ENCODE measurements at places on chromosomes 5 and 9.

DNA sequence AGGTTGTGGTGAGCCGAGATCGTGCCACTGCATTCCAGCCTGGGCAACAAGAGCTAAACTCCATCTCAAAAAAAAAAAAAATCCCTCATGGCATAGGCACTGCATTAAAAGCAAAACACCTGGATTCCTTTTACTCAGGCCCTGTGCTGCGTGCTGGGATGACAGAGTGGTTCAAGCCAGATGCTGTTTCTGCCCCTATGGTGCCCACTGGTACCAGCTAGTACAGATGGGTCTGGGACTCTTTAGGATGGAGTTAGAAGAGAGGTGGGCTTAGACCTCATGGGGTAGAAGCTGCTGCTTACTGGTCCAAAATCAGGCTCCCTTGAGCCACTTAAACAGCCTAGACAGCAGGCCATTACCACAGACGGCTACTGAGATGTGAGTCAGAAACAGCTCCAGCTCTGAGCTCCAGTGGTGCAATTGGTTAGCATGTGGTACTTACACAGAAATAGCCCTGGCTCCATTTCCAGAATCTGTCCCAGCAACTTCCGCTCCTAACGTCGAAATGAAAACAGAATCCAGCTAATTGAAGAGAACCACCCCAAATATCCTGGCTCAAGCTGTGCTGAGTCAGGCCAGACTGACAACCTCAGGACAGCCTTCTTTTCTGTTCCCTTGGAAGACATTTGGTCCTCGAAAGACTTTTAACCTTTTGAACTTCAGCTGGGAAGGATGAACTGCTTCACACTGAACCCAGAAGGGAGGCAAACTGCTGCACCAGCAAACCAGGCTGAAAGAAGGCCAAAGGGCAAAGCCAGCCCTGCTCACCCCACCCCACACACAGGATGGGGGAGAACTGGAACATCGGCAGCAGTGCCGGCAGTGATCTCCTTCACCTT is 15.5 kb downstream of the C5orf15 start:
- no peak for DNase-seq

DNA sequence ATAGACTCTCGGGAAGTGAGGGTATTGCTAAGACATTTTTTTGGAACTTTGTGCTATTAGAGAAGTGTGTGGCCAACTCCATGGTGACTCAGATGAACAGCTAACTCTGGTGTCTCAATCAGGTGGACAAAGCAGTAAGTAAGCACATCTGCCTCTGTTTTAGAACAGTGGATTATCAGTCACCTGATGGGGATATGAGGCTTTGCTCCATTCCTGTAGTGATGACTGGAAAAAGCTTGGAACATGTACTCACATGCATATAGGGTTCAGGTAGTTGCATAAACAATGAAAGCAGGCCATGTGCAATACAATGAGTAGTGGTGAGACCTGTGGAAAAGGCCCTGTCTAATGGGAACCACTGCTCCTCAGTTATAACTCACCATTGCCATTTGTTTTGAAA is 168.2 kb upstream of the FBN2 start:
- DNase-seq, result no peak

GRCh38 chr5:81817980-81818379 is 67.1 kb upstream of the SSBP2 start:
- no peak for DNase-seq

GRCh38 chr5:131776450-131776849 is 20.4 kb downstream of the FNIP1 start:
- no peak for DNase-seq

DNA sequence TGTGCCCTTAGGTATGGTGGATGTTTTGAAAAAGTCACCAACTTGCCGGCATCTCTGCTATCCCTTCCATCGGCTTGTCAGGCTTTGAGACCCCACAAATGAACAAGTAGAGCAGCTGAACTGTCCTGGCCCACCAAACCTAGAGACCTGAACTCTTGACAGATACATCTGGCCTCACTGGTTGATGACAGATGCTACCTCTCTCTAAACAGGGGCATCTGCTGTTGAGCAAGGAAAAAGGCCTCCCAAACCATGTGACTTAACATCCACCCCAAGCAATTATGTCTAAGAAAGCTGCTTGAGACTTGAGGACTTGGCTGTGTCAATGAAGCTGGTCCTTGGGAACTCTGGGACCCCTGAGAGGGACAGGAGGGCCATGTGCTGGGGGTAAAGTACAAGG is 2.3 kb downstream of the CCNI2 start:
- DNase-seq, result no peak

DNA sequence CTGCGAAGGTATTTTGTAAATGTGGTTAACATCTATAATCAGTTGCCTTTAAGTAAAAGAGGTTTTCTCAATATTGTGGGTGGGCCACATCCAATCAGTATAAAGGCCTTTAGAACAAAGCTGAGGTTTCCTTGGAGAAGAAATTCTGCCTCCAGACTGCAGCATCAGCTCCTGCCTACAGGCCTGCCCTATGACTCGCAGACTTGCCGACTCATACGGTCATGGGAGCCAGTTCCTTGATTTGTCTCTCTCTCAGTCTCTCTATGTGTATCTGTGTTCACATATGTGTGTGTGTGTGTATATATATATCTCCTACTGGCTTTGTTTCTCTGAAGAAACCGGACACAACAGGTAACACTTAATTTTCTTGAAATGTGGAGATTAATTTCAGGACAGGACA is 45.3 kb downstream of the SLC36A1 start:
- DNase-seq, result no peak

DNA sequence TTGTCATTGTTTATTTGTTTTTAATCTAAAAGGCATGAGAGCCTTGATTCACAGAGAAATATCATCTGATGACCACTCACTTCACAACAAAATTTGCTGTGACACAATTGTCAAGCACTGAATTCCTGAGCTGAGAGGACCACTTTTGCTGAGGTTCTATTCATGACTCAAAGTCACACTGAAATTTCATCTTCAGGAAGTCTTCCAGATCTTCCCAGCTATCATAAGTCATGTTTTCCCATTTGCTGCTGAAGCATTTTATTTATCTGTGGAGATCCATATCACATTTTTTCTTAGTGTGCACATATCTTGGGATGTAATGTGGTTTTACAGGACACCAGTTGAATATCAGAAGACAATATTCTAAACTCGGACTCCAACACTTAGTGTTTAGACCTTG is 255.1 kb upstream of the TRIM32 start:
- DNase-seq, result no peak

- no peak for DNase-seq
Observed at GRCh38 chr5:151084363-151084762, 3.5 kb upstream of the TNIP1 start.

- no peak for DNase-seq
Observed at GRCh38 chr5:109743770-109744212, 54.1 kb downstream of the MAN2A1 start.

DNA sequence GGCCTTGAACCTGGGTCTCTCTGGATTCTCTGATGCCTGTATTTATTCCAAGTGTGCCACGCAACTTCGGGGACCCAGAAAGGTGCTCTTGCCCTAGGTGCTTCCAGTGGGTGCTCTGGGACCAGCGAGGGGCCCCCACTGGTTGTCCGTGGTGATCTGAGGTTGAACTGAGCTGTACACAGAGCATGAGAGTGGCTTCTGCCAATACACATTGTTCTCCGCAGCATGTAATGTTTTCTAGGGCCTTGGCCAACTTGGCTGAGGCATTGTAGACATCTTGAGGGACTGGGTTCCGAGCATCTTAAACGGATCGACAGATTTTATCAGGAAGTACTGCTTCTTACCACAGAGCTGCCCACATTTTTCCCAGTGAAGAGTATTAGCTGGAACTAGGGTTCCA is 117.9 kb downstream of the MTX3 start:
- DNase-seq, result no peak

- no peak for DNase-seq
Observed at GRCh38 chr5:95878417-95879323, 56.1 kb upstream of the GLRX start.

- DNase-seq, result no peak
Observed at GRCh38 chr9:35842795-35843194, 13.8 kb downstream of the TMEM8B start.

DNA sequence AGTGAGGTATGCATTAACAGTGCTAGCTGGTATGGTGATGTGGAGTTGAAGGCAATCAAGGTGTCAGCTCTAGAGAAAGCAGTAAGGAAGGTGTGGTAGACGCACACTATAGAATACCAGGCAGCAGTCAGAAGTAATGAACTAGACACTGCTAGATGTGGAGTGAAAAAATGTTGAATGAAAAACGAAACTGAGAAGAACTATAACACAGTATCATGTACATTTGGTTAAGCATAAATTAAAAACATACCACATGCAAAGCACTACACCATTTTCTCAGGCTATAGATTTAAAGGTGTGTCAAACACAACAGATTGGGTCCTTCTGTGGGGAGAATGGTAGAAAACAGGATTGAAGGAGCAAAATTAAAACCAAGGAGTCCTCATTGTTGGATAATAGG is 15.4 kb downstream of the ZNF622 start:
- DNase-seq, result no peak

GRCh38 chr5:156800929-156801328 is 49.2 kb upstream of the PPP1R2B start:
- DNase-seq, result no peak

GRCh38 chr5:171418982-171419687 is at the start of gene FGF18:
Gene FGF18, plus strand, starts transcription at chr5:171419647. Its CDS starts 553 bp downstream, at chr5:171420200.
- DNase-seq, result no peak

DNA sequence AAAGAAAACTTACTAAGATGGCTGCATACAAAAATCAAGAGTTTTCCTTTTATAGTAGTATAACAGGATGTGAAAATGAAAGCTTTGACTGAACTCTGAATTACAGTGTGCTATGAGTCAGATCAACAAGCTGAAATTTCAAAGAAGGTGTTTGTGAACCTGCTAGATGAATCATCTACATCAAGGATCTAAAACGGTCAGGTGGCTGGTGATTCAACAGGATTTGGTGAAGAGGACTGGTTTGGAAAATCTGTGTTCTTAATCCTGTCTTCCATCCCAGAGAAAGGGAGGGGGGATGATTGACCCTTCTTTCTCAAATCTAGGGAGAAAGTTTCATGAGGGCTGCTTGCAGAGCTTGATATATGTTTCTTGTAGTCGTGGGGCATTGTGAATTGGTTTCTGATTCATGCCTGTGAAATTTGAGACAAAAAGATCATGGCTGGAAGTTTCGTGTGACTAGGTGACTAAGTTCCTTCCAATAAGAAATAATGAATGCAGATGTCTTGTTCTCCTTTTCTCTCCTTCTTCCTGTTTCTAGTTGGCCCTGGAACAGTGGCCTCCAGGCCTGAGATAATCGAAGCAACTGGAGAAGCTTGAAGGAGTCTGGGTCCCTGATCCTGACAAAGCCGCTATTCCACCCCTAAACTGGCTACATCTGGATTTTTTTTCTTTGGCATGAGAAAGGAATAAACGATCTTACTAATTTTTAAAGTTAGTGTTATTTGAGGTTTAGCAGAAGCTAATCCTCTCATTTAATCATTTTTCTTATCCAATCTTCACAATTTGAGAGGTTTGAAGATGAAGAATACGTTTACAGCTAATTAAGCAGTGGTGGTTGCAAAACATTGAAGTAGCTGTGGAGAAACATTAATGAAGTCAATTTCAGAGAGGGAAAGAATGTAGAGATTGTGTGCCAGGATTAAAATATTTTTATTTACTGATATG is 67.2 kb downstream of the MRPS30 start:
- no peak for DNase-seq

DNA sequence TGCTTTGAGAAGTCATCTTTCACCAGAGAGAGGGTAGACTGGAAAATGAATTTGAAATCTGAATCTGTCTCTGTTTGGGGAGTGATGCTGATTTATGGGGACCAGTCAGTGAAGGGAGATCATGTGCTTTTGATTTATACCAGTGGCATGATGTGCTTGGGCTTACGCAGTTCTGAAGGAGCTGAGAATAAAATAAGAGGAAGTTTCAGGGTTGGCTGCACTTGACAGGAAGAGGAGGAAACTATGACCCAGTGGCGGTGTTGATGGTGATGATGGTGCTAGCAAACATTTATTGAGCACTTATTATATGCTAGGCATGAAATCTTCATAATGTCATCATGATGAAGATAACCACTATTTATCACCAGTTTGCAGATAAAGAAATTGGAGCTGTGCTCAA is 136.4 kb upstream of the GLRA1 start:
- no peak for DNase-seq

DNA sequence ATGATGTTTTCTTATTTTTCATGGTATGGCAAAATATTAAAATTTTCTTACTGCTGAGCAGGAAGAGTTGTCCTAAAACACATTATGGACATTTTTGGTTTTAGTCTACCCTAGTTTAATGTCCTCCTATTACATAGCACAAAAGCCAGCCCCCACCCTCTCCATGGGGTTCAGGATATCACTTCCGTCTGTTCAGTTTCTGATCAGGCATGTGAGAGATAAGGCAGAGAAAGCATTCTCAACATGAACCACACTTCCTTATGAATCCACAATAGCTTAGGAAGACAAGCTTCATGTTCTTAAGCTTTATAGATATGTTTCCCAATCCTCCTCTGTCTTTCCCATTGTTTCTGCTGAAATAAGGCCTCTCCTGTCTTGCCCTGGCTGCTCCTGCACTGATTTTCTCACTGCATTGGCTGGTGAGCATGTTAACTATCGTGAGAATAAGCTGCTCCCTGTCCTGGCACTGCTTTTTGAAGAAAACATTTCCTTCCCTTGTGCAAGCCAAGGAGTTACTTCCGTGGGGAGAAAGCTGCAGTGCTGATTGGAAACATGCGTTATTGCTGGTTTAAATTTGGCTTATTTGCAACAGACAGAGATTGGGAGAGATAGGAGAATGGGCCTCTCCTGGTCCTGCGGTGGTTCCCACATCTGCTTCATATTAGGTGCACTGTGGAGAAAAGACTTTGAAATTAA is 260.3 kb upstream of the RPS23 start:
- DNase-seq, result no peak

DNA sequence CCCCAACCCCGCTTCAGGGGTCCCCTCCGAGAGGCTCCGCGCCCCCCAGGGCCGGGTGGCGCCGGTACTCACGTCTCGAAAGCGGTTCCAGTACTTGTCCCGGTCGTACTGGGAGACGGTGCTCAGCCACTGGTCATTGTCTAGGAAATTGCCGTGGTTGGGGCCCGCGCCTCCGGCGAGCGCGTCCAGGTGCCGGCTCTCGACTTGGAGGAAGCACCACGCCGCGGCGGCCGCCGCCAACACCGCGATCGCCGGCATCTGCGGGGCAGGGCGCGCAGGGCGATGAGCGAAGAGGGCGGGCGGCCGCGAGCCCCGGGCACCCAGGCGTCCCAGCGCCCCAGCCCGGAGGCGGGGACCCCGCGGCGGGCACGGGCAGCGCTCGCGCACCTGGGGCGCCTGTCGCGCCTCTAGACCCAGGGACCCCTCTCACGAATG is 808 bp downstream of the SPOCK1 start:
- DNase-seq, result no peak

DNA sequence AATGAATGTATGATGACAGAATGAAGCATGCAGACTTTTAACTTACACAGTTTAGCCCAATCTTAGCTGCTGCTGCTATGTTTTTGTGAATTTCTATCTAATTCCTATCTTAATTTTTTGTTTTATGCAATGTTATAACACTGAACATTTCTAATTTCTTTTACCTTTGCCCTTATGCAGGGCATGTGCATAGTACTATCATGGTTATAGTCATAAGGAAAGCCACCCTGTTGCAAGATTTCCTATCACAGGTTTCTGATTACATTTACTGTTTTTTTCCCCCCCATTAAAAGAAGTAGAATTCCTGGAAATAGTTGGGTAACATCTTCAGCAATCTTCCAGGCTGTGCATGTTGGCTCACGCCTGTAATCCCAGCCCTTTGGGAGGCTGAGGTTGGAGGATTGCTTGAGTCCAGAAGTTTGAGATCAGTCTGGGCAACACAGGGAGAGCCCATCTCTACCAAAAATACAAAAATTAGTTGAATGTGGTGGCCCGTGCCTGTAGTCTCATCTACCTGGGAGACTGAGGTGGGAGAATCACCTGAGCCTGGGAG is 164.4 kb downstream of the KDM4C start:
- DNase-seq, result no peak
